ENCODE measurements at places on chromosomes 12 and 14.
A peak's percentile ranks its signal among the peaks of the same experiment; 100 is the strongest.

DNA sequence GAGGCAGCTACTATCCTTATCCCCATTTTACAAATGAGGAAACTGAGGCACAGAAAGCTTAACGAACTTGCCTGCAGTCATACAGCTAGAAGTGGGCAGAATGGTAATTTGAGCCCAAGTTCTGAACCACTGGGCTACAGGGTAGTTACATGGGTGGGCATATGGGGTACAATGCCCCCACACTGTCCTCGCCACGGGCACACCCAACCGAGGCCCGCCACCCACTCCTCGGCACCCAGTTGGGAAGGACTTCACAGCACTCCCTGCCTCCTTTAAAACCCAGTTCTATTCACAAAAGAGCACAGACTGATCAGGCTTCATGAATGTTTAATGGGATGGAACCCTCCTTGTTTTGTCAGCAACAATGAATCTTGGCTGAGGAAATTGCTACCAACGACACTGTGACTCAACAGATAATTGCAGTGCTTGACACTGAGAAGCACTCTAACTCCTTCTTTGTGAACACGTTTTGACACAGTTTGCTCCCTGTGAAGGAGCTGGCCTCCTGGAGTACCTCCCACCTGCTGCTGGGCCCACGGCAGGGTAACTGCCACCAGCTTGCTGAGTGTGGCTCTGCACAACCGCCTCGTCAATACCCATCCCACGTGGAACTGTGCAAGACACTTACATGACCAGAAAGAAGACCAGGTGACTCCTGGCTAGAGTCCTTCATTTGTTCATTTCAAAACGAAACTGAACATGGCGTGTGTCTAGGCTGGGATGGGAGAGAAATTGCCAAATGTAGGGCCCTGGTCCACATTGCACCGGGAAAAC is 63.5 kb downstream of the CLMN start:
- DNase-seq = no peak

DNA sequence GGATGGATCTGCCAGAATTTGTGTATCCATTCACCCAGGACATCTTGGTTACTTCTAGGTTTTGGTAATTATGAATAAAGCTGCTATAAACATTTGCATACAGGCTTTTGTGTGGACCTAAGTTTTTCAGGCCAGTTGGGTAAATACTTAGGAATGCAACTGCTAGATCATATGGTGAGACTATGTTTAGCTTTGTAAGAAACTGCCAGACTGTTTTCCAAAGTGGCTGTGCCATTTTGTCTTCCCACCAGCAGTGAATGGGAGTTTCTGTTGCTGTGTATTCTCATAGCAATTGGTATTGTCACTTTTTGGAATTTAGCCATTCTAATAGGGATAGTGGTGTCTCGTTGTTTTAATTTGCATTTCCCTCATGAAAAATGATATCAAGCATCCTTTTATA is 133.0 kb downstream of the KIF26A start:
- DNase-seq = no peak

GRCh38 chr14:104138098-104138717 is at the start of gene KIF26A:
Gene KIF26A (plus strand): TSS chr14:104138587. CDS start chr14:104138723, 136 bp downstream.
- no peak for DNase-seq

DNA sequence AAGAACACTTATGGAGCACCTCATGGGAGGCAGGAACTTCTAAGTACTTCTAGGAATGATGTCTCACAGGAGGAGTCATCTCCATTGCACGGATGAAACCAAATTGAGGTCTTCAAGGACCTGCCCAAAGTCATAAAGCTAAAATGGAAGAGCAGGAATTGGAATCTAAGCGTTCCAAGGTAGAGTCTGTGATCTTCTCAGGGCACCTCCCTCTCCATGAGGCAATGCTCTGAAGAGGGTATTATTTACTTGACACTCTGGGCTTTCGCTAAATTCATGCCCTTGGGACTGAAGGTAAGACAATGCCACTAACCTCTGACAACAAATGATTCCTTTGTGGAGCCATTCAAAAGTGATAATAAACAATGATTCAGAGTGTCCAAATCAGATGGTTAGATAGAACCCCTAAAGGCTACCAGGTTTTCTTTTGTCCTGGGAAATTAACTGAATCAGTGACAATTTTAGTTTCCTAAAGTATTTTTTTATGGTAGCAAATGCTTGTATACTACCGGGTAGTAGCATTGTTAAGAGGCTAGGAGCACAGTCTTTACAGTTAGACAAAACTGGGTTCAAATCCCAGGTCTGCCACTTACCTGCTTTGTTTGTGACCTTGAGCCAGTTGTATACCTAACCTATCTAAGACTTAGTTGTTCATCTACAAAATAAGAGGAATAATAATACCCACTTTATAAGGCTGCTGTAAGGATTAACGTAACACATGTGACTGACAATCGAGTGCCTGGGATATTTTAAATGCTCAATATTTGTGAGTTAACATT is 12.3 kb downstream of the HMGA2 start:
- DNase-seq = no peak

GRCh38 chr14:97120611-97121031 is 323.4 kb downstream of the VRK1 start:
- peak; percentile 86 for DNase-seq

DNA sequence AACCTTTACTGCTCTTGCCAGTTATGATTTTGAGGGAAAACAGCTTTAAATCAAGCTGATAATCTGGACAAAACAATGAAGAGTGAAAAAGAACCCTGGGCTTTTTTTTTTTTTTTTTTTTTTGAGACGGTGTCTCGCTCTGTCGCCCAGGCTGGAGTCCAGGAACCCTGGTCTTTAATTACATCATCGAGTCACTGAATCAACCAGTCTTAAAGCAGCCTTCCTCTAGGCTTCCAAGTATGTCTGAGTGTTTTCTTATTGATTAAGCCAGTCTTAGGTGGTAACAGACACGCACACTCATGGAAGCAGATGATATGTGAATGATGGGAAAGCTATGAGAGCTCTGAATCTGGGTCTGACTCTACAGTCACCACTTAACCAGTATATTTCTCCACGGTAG is 5.9 kb upstream of the VCPKMT start:
- DNase-seq = no peak

All from activated naive CD4-positive, alpha-beta T cell treated with anti-CD3 and anti-CD28 coated beads for 36 hours (primary cell).